ENCODE measurements at places on chromosomes 1 and 21.

DNA sequence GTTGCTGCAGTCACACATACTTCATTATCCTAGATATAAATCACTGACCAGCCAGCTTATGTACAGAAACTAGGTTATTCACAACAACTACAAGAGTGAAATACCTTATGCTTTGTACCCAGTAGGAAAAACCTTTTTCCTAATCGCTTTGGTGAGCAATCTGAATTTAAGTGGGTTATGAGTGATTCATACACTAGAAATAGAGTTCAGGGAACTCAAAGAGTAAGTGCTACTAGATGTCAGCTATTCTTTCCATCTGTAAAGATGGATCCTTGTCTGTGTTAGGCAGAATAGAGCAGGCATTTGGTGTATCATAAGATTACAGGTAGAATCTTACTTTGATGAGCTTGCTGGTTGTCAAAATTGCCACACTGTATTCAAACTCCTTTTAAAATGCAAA is 101.9 kb downstream of the ZNF644 start:
- no peak for DNase-seq

DNA sequence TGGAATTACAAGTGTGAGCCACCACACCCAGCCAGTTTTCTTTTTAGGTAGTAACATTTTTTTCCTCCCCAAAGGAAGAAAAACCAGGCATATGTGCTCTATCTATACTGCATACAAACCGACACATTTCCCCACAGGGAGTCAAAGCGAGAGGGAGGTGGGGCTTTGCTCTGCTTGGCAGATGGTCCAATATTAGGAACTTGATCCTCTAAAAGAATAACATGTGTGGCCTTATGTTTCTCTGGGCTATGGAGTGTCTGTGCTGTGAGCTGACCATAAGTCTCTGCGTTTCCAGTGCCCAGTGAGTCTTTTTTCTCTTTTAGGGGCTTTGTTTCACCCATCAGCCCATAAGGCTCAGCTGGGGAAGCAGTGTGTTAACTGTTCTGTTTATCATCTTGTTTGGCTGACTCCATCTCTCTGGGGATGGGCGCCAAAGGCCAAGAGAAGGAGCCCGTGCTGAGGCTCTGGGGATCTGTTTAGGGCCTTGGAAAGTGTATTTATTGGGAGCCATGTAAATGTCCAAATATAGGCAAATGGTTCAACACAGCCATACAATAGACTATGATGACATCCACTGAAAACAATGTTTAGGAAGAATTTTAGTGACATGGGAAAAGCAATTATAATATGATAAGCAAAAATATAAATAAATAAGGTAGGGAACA is 20.2 kb downstream of the LMOD1 start:
- DNase-seq, result no peak

DNA sequence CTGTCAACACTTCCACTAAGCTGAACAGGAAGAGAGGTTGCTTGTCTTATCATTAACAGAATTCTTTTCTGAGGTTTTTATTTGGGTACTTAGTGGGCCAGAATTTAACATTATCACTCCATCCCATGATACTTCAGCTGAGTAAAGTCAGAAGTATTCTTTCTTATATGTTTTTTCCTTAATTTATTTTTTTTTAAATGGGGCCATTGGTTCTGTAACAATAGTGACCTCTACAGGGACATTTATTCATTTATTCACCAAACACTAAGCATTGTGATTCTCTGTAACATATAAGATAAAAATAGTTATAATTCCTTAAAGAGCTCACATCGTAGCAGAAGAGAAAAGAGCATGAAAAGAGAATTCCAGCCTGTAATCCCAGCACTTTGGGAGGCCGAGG is 9.8 kb downstream of the GREM2 start:
- DNase-seq, result no peak

DNA sequence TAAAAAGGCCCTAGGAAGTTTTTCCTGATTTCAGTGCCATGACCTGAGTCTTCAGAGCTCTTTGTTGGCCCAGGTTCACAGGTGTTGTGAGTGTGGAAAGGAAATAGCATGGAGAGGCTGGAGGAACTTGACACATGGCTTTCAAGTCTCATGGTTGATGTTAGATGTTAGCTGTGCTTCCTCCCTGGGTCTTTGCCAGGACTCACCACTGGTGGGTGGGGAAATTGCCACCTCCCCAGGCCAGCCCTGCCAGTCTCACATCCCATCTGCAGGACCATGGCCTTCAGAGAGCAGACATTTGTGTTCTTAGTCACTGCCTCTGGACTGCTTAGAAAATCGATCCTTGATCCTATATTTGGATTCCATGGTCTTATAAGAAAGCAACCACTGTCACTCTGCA is 383.2 kb downstream of the DISC1 start:
- DNase-seq, result no peak

- DNase-seq, result no peak
Observed at GRCh38 chr1:114320586-114320985, 166.9 kb upstream of the SYT6 start.

GRCh38 chr1:55552636-55553035 is 337.5 kb upstream of the USP24 start:
- DNase-seq, result no peak

DNA sequence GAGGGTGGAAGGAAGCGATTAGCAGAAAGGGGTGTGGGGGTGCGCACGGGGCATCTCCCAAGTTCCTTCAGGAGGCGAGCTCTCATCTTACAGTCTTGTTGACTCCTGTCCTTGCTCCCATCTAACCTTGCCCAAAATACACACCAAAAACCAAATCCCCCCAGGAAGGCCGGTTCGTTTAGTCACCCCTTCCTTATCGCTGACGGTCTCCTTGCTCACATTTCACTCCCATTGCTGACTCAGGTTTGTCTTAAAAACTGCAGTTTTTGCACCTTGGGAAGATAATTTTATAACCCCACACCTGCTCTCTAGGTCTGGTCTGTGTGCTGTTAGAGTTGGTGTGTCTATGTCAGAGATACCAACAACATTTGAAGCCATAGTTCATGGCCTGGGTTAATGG is 68.1 kb upstream of the F3 start:
- no peak for DNase-seq

DNA sequence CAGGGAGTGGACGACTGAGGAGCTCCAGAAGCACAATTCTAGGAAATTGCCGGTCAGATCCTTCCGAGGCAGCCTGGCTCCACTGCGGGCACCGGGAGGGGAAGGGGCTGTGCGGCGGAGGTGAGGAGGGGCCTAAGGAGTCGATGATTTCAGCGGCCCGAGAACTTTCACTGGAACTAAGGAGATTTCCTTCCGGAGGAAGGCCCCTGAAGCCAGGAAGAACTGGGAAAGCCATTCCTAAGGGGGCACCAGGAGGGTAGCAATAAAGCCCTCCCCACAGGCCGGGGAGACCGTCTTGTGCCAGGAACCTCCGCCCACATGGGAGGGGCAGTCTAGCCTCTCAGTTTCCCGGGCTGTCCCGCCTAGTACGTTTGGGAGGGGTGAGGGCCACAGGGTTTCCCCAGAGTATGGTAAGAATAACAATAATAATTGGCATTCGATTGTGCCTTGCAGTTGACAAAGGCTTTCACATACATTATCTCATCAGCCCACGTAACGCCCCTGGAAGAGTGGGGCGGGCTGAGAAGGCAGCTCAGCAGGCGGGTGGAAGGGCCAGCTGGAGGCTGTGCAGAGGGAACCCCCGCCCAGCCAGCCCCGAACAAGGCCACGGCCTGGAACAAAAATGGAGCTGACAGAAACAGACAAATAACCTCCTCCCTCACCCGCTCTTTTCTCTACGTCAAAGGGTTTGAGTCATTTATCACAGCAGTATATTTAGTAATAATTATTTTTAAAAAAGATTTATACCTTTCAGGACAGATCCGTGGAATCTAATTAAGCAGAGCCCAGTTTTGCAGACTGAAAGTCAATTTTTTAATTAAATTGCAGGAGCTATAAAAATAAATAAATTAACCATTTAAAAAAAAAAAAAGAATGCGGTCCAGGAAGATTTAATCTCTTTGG is 19.8 kb downstream of the NPR1 start:
- DNase-seq, result no peak

GRCh38 chr1:96987186-96987703 is 265.7 kb downstream of the PTBP2 start:
- DNase-seq, result no peak

DNA sequence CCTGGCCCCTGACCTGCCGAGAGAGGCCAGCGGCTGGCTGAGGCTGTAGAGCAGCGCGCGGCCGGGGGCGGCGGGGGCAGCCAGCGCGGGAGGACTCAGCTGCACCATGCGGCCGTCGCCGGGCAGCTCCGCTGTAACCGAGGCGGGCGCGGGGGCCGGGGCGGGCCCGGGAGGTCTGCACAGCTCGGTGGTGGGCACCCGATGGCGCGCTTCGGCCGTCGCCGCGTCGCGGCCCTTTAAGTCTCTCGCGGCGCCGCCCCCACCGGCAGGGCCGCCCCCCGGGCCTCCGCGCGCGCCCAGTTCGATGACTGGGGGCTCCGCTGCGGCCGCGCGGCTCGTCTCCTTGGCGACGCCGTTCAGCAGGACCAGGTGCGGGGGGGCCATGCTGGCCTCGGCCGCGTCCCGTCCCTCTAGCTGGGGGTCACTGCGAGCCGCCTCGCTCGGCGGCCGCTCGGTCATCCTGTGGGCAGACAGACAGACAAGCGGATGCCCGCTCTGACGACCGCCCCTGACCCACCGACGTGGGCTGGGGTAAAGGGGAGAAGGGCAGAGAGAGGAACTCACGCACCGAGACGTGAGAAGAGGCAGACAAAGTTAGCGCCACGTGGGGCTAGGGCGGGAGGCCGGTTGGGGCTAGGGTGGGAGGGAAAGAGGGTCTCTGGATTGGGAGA is 6.5 kb downstream of the TAL1 start:
- DNase-seq, result no peak

DNA sequence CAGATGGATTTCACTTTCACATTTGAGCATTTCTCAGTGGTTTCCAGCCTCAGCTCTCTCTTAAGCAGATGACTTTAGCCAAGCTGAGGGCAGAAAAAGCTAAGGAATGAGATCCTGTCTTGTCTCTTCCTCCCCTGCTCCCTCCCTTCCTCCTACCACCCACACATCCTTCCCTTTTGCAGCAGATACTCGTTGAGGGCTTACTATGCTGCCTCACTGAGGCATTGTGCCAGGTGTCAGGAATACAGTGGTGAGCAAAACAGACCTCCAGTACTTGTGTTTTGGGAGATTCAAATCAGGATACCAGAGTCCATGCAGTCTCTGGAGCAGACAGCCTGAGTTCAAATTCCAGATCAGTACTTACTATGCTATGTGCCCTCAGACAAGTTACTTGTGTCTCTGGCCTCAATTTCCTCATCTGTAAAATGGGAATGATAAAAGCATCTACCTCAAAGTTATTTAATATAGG is 43.2 kb downstream of the KIF26B start:
- DNase-seq, result no peak

GRCh38 chr1:60171801-60172200 is 98.2 kb upstream of the C1orf87 start:
- DNase-seq, result no peak

DNA sequence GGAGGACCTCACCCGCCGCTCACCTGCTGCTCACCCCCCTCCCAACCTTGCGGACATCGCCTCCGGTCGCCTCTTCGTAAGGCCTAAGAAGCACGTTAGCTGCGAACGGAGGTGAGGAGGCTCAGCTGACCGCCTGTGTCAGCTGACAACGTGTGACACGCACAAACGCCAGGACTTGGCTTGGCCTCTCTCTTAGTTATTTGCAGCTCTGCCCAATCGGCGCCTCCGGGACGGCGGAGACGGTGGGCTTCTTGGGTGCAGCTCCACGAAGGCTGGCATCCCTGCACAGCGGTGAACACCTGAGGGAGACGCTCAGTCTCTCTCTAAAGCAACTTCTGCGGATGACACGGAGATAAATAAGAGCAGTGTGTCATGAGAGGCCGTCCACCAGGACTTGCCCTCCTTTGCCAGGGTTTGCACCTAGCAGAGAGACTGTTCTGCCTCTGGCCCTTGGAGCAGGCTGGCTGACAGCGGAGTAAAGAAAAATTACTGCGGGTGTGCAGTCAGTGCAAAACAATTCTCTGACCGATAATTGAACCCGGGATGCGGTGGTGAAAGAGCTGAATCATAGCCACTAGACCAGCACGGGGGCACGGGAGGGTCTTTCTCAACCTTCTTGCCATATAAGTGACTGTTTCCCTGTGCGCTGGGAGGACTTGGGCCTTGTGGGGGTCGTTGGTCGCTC is 318.9 kb downstream of the FAM72C start:
- no peak for DNase-seq

GRCh38 chr1:153533689-153534201 is 2.0 kb downstream of the S100A6 start:
- DNase-seq, result peak; percentile 49

- no peak for DNase-seq
Observed at GRCh38 chr21:34642211-34643075, 26.4 kb upstream of the CLIC6 start.

DNA sequence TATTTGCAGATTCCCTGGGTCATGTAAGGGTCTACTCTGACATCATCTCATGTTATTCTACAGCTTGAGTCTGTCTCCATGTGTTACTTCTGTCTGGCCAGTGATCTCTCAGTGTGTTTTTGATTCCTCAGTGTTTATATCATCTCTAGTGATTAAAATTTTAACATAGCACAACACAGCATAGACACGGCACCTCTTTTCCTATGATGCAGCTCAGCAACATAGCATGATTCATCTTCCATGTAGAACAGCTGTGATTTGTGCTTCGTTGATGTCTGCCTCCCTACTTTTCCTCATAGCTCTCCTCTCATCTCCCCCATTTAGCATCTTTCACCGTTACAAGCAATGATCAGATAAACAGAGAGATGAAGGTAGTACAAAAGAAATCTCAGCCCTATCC is 163.9 kb upstream of the DPT start:
- no peak for DNase-seq

- no peak for DNase-seq
Observed at GRCh38 chr1:43329995-43330751, 7.4 kb upstream of the MPL start.

- no peak for DNase-seq
Observed at GRCh38 chr1:231778009-231778719, 151.6 kb downstream of the DISC1 start.

- DNase-seq, result no peak
Observed at GRCh38 chr1:3460672-3461131, 6.2 kb downstream of the ARHGEF16 start.

DNA sequence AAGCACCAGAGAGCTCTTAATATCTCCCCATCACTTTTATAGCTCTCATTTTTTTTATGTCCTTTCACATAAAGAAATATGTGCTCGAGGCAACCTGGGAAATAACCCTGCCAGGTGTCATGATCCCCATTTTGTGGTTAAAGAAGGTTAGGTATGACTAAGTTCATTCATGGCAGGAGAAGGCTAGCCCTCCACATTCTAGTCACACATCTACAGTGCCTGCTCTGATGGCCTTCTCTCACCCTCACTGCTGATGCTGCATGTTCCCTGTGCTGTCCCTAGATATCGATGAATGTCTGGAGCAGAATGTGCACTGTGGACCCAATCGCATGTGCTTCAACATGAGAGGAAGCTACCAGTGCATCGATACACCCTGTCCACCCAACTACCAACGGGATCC is 187.5 kb downstream of the TPR start:
- no peak for DNase-seq

- no peak for DNase-seq
Observed at GRCh38 chr1:156391701-156392100, 22.7 kb downstream of the RHBG start.

Measured in T-helper 22 cell (primary cell).